Left lung (tissue), 14 donors: ENCODE measurements at places on chromosomes 12 and 14. TPM values are rescaled to one million over a fixed set of nuclear protein-coding genes. Genes with fewer than 3 reads are reported as not detected.

GRCh38 chr12:41709463-41710285, 435.0 kb downstream of the GXYLT1 start:
- no peaks in the 10 kb centered on the region for H3K36me3 ChIP-seq
- peak; percentile 3 for DNase-seq
- H3K4me3 ChIP-seq: no peak overlapping the region

The POU6F1 gene
- 11.6 TPM for total RNA-seq

The OTOGL gene
- total RNA-seq: 0.08 TPM

DNA sequence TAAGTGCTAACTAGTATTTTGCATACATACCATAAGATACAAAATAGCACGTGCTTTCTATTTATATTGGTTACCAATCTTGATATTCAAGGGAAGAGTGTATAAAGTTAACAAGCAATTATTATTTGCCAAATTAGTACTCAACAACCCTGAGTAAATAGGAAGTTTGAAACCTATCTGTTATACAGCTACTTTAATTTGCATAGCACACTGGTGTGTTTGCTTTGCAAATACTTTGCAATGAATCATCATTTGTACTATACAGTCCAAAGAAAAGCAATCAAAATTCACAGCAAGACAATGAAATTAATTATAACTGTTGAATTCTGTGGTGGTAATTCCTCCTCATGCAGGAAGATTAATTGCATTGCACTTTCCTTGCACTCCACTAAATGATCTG, 469.1 kb downstream of the PRKD1 start:
- H3K4me3 ChIP-seq: no peak overlapping the region
- H3K36me3 ChIP-seq: no peaks in the 10 kb centered on the region
- no peaks in the 10 kb centered on the region for H3K4me1 ChIP-seq
- no peaks in the 10 kb centered on the region for H3K27me3 ChIP-seq
- H3K27ac ChIP-seq: no peak overlapping the region
- DNase-seq: no peak

The PLBD1 gene
- 29.3 TPM for total RNA-seq

DNA sequence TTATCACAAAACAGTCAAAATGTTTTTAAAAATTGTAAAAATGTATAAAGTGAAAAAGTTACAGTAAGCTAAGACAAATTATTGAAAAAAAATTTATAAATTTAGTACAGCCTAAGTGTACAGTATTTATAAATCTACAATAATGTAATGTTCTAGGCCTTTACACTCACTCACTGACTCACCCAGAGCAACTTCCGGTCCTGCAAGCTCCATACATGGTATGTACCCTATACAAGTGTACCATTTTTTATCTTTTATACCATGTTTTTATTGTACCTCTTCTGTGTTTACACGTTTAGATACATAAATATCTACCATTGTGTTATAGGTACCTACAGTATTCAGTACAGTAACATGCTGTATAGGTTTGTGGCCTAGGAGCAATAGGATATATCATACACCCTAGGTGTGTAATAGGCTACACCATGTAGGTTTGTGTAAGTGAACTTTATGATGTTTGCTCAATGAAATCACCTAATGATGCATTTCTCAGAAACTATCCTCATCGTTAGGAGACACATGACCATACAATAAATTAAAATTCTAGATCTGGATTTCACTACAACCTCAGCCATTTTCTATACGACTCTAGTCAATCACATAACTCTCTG, 66.8 kb downstream of the TXNDC16 start:
- H3K4me1 ChIP-seq: no peaks in the 10 kb centered on the region
- H3K4me3 ChIP-seq: no peak overlapping the region
- H3K36me3 ChIP-seq: no peaks in the 10 kb centered on the region

DNA sequence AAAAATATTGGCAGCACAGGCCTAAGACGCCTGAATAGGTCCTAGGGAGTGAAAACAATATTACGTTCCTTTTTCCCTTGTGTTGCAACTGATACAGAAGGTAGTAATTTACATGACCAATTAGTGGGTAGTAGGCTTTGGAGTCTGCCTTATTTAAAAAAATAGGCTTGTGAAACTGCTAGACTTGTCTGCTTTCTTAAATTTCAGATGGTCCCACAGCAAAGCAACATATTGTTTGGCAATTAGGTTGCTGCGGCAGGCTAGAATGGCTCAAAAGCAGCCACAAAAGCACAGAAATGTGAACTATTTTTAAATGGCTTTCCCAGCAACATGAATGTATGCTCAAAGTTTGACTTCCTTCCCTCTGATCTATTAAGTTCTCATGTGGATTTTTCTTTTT, 211.9 kb downstream of the TTC8 start:
- no peak overlapping the region for H3K27ac ChIP-seq
- no peaks in the 10 kb centered on the region for H3K36me3 ChIP-seq
- no peak overlapping the region for H3K4me3 ChIP-seq
- H3K27me3 ChIP-seq: peaks cover 2% of the 10 kb centered on the region

The CABP1 gene
- 0.38 TPM for total RNA-seq

The CIPC gene
- total RNA-seq: 19.8 TPM

GRCh38 chr12:7917392-7918267, 18.4 kb downstream of the SLC2A3 start:
- peaks cover 58% of the 10 kb centered on the region for H3K36me3 ChIP-seq
- no peak overlapping the region for H3K4me3 ChIP-seq
- no peak overlapping the region for H3K27ac ChIP-seq
- DNase-seq: no peak
- no peaks in the 10 kb centered on the region for H3K27me3 ChIP-seq

- no peak overlapping the region for H3K27ac ChIP-seq
- no peak for DNase-seq
Measured at GRCh38 chr14:57753821-57754220, 112.1 kb downstream of the SLC35F4 start.
